ENCODE measurements at places on chromosomes 16 and 17.

GRCh38 chr16:81787659-81788058 lies 8.6 kb downstream of the PLCG2 start:
- H3K4me3 ChIP-seq, result no peak overlapping the region
- H3K27ac ChIP-seq, result no peak overlapping the region
- H3K27me3 ChIP-seq, result no peaks in the 10 kb centered on the region
- H3K36me3 ChIP-seq, result peaks cover 3% of the 10 kb centered on the region
- no peak for DNase-seq

- peaks cover 82% of the 10 kb centered on the region for H3K36me3 ChIP-seq
- no peaks in the 10 kb centered on the region for H3K4me1 ChIP-seq
- no peak for DNase-seq
- H3K27me3 ChIP-seq, result no peaks in the 10 kb centered on the region
- H3K27ac ChIP-seq, result no peak overlapping the region
- H3K4me3 ChIP-seq, result no peak overlapping the region
These were observed 28.0 kb downstream of the NXPH3 start for GRCh38 chr17:49603720-49604119.

GRCh38 chr16:65767125-65767524 lies 599.4 kb upstream of the CDH5 start:
- no peaks in the 10 kb centered on the region for H3K36me3 ChIP-seq
- DNase-seq, result no peak
- no peak overlapping the region for H3K27ac ChIP-seq
- no peak overlapping the region for H3K4me3 ChIP-seq
- H3K4me1 ChIP-seq, result no peaks in the 10 kb centered on the region

GRCh38 chr16:9251026-9251425 lies 159.6 kb downstream of the HAPSTR1 start:
- DNase-seq, result no peak
- no peak overlapping the region for H3K27ac ChIP-seq

- peak overlapping the region; percentile 92 for H3K27ac ChIP-seq
- no peak for DNase-seq
- peak overlapping the region; percentile 95 for H3K4me3 ChIP-seq
- H3K27me3 ChIP-seq, result no peaks in the 10 kb centered on the region
These were observed 3.6 kb downstream of the EVI2B start for GRCh38 chr17:31310260-31310659.

DNA sequence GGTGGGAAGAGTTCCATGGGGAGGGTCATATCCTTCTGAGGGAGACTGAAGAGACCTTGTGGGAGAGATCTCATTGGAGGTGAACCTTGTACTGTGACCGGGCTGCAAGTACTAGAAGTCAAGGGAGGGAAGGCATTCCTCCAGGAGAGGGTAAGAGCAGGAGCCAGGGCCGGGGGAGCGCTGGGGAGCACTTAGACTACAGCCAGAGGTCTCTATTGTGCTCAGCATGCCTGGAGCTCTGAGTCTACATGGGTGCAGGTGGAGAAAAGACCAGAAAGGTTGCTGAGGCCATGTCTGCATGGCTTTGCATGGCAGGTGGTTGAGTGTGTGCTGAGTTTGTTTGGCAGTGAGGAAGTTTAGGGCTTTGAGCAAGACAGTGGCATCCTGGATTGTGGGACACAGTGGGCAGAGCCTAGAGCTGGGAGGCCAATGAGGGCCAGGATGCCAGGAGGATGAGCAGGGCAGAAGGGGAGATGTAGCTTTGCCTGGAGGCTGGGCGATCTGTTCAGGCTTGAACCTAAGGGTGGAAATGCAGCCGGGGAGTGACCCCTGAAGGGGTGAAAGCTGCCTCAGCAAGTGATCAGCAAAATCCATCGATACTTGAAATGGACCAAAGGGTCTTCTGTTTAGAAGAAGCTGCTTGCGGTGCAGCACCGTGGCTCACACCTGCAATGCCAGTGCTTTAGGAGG lies 317.4 kb upstream of the TNRC6C start:
- H3K27me3 ChIP-seq, result peaks cover 10% of the 10 kb centered on the region
- DNase-seq, result no peak
- H3K4me3 ChIP-seq, result no peak overlapping the region
- H3K36me3 ChIP-seq, result no peaks in the 10 kb centered on the region

Measured in effector memory CD8-positive, alpha-beta T cell (primary cell).